ENCODE measurements at places on chromosomes 1 and 21.

DNA sequence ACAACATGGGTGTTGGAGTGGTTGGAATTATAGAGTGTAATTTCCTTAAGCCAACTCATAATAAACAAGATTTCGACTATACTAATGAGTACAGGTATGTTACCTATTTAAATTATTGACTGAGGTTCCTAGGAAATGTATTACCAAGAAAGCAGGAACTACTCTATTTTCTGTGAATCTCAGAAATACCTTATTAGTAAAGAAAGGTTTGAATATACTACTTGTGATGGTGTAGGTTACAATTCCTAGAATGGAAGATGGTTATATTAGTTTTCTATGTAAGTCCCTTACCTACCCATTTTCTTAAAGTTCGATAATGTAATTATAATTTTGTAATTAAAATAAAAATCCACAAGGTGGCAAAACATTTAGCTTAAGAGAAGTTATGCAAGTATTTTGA lies 29.3 kb downstream of the MORC3 start:
- no peak for DNase-seq

GRCh38 chr1:74427681-74428080 lies 84.7 kb downstream of the LRRC53 start:
- peak; percentile 38 for DNase-seq

- DNase-seq = no peak
These were observed 24.5 kb upstream of the ZNF436 start for GRCh38 chr1:23394181-23394580.

- DNase-seq = peak; percentile 55
These were observed 65.5 kb downstream of the UBE2U start for GRCh38 chr1:64268653-64269557.

DNA sequence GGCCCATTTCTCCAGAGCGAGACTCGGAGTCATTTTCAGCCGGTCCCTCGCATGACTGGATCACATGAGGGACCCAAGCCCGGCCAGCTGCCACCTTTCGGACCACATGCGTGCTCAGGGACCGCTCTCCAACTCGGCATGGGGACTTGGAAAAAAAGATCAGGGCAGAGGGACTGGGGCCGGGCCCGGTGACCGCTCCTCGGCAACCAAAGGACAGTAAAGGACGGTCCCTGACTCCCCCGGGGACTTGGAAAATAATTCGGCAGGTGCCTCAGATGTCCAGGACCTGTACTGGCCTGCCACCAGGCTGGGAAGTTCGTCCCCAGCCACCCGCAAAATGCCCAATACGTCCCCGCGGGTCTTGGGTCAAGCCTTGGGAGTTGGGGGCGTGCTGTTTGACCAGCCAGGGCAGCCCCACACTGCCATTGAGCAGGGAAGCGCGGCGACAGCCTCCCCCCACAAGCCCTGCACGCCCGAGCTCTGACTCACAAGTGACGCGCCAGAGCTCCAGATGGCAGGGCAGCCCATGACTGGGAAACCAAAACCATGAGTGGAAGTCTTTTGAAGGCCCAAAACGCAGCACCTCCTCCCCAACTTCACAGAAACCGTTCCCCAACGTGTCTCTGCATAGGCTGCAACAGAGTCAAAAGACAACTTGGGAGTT lies 134.5 kb downstream of the LIPI start:
- DNase-seq = no peak

DNA sequence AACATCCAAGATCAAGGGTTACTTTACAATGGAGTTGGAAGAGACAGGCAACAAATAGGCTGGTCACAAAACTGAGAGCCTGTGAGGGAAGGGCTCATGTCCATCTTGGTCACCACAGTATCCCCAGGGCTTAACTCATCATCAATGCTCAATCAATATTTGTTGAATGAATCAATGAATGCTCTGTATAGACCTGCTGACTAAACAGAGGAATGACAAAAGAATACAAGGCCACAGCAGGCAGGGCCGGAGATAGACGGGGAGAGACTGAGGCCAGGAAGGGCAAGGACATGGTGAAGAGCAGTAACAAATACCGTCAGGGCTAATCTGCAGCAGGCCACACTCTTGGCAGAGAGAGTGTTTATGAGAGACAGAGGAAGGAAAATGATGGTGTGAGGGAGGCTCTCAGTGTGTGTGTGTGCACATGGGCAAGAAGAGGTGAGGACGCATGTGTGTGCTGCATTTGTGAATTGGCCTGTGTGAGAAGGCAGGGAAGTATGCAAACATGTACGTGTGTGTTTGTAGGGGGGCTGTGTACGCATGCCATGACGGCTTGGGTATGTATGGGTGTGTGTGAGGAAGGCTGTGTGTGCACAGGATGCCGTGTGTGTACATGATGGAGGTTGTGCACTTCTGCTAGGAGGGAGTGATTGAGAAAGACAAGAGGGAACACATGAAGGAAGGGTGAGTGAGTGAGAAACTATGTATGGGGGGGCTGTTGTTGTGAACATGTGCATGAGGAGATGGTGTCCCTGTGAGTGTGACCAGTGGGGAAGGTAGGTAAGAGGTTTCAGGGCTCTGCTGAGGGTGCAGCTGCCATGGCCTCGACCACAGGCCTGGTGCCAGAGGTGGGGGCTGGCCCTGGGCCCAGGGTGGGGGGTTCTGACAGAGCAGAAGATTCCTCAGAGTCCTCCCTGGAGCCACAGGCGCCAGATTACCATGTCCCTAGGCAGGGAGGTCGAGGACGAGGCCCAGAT lies 15.4 kb downstream of the AHDC1 start:
- DNase-seq = peak; percentile 27

- no peak for DNase-seq
These were observed 147.8 kb downstream of the VAV3 start for GRCh38 chr1:107817206-107817605.

DNA sequence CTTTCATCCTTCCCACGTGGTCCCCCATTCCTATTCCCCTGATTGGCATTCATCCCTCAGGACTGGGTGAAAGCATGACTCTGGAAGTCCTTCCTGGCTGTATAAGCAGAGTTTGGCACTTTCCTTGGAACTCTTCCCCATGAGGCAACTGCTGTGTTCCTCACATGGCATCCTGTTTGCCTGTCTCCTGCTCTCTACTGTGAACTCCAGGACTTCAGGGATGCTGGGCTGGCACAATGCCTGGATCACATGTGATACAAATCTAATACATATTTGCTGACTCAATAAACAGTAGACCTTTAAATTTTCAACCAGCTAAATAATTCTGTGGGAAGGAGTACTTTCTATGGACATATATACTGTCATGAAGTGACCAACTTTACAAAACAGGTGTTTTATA lies 46.8 kb upstream of the EDEM3 start:
- peak; percentile 14 for DNase-seq

- DNase-seq = no peak
These were observed 4.7 kb upstream of the SLC5A9 start for GRCh38 chr1:48217856-48218255.

GRCh38 chr21:32448803-32449594 lies 36.5 kb downstream of the EVA1C start:
- no peak for DNase-seq

DNA sequence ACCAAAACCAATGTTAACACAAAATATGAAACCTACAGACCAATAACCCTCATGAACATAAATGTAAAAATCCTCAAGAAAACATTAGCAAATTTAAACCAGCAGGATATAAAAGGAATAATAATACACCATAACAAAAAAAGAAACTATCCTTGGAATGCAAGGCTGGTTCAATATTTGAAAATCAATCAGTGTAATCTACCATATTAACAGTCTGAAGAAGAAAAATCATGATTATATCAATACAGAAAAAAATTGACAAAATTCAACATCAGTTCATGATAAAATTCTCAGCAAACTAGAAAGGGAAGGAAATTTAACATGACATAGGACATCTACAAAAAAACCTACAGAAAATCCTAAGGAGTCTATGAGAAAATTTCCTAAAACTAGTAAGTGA lies 19.8 kb downstream of the PRMT2 start:
- no peak for DNase-seq

GRCh38 chr21:42505090-42505726 lies 8.4 kb upstream of the SLC37A1 start:
- DNase-seq = no peak

DNA sequence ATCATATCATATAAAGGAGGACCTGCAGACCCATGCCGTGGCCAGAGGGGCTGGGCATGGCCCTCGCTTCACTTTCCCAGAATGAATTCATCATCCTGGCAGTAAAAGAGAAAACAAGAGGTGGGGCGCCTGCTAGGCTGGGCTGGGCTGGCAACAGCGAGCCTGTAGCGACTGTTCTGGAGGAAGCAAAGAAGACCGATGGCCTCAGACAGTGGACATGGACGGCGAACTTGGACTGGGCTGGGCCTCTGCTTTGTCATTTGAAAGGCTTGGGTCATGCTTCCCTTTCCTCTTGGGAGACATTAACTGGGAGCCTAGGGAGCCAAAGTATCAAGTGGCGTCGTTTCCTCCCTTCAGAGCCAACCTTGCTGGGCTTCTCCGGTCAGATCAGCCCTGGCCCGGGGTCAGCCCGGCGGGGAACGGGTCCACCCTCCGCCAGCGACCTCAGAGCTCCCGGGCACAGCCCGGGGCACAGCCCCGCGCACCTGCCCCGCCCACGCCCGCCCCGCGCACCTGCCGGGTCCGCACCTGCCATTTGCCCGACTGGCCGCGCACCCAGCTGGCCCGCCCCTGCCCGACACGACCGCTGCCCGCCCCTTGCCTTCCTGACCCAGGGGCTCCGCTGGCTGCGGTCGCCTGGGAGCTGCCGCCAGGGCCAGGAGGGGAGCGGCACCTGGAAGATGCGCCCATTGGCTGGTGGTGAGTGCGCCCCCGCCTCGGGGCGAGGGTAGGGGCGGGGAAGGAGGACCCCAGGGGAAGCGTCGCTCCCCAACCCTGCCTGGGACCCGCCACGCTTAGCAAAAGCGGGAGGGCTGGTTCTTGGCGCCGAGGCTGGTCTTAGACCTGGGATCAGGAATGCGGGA lies at the start of gene FAM3B:
TSS of gene FAM3B (plus strand) at position 602 of the 863 bp plus-strand sequence. CDS start at position 681, 79 bp downstream.
- DNase-seq = no peak

- no peak for DNase-seq
These were observed 26.5 kb upstream of the TMEM125 start for GRCh38 chr1:43243299-43243698.

DNA sequence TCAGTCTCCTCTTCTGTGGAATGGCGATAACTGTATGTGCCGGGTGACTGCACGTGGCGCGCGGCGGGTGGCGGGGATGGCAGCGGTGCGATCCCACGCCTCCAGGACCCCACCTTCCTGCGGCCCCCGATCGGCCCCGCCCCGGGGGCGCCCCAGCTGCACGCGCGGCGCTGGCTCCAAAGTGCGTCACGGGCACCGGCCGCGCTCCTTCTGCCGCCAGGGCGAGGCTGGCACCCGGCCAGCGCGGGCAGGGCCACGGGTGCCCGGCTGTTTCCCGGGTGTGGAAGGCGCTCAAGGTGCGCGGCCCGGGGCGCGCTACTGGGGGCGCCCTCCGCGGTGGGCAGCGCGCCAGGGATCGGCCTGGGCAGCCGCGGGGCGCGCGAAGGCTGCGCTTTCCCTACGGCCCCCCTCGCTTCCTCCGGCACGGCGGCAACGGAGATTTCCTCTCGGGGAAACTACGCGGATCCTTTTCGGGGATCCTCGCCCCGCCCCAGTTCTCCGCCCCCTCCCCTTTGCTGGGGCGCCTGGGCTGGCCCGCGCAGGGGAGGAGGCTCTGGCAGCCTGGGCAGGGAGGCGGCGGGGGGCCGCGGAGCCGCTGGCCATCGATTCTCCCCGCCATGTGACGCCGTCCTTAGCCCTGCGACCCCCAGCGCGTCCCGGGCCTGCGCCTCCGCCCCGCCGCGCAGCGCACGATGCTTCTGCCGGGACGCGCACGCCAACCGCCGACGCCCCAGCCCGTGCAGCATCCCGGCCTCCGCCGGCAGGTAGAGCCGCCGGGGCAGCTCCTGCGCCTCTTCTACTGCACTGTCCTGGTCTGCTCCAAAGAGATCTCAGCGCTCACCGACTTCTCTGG lies at the start of gene EVA1C:
TSS of gene EVA1C (plus strand) at position 545 of the 853 bp plus-strand sequence. CDS start at position 693, 148 bp downstream.
- DNase-seq = no peak

- no peak for DNase-seq
These were observed 198.2 kb downstream of the CENPF start for GRCh38 chr1:214801191-214801590.

- DNase-seq = peak; percentile 74
These were observed 165.3 kb downstream of the TOMM20 start for GRCh38 chr1:234963180-234963903.

GRCh38 chr1:84698151-84699110 lies 8.2 kb upstream of the SSX2IP start:
- peak; percentile 78 for DNase-seq

- no peak for DNase-seq
These were observed 272.4 kb downstream of the PCP4 start for GRCh38 chr21:40139636-40140035.

DNA sequence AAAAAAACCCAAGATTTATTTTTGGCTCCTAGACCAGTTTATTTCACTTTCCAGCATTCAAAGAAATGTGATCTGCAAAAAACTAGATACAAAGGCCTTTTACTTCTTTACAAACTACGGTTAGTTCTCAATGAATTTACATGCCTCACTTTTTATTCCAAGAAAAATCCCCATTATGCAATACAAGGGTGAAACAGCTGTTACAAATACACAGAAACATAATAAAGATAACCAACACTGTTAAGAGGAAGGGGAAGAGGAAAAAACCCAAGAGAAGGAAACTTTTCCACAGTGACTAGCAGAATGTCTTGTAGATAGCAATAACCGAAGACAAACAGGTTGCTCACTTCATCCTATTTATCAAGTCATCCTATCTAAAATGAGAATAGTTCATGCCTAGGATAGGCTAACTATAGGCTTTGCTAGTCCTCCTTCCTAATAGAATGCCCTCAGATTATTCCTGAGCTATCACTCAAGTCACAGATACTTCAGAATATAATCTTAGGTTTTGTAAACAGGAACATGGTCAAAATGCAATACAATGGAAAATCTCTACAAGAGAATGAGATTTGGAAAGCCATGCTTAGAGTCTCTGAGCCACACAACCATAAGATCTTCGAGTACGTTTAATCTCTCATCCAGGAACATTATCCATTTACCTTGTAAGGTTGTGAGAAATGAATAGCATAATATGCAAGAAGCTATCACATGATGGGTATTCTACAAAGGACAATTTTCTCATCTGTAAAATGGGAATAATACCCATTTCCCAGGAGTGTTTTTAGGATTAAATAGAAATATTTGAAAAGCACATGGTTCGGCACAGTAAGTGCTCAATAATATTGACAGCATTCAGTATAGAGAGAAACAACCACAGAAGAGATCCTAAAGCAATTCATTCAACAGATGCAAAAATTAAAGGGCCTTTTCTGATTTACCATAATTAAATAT lies 5.4 kb downstream of the PNRC2 start:
- no peak for DNase-seq

- no peak for DNase-seq
These were observed 143.6 kb downstream of the SLC45A1 start for GRCh38 chr1:8461351-8462110.

DNA sequence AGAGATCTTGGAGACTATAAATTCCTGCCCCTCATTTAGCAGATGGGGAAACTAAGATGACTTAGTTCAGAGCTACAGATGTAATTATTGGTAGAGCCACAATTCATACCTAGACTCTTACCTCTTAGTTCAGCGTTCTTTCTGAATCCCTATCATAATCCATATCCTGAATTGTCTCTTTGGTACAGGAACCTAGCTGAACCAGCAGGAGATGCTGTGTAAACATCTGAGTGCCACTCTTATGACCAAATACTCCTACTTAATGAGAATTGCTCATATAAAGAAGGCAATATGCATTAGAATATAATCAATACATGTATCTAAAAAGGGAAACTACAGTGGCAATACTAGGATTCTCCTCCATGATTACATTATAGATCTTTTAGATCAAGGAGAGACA lies 459.0 kb downstream of the SIPA1L2 start:
- DNase-seq = no peak

Measured in non-pigmented ciliary epithelial cell (primary cell).